ENCODE measurements at places on chromosomes 5 and 9.

DNA sequence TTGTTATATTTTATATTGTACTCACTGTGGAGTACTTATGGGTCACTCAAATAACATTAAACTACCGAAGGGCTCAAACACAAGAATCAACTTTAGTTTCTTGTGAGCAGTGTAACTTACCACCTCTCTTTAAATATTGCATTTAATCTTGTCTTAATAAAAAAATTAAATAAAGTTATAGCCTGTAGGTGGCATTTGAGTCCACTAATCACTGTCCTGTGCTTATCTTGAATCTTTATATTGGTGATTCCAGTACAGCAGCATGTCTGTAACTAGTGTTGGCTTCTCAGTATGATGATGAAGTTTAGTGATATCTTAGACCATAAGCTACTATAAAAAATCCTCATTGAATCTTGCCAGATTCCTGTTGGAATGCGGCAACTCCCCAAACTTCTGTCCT, 313.8 kb downstream of the FAM170A start:
- DNase-seq = peak; percentile 45

GRCh38 chr5:89372176-89372575, 489.2 kb upstream of the MEF2C start:
- no peak for DNase-seq

DNA sequence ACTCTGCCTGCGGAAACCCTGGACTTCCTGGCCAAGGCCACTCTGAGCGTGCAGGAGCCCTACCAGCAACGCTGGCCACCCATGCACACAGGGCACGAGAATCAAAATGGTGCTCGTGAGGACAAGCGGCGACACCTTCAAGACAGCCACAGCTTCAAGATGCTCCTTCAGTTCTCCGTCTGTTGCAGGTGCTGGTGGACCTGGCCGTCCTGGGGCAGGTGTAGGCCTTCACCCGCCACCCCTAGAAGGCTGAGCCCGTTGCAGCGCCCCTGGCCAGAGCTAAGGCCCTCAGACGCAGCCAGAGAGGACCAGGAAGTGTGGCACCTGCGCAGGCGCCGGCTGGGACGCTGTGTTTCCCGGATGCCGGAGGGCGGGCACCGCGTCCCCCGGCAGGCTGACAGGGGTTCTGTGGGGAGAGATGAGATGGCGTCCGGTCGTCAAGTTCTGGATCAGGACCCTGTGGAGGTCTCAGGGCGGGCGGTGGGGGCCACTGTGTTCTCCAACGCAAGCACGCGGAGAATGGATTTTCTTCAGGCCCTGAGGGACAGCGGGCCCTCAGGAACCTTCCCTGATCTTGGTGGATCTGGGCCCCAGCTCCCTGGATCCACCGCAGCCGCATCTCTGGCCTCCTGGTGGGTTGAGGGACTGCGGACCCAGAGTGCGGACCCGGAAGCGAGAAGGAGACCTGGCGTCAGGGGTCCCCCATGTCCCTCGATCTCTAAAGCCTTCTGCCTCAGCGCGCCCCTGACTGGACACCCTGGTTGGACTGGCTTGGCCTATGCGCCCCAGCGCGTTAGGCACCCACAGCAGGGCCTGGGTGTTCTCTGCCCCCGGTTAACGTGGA, 1770.8 kb upstream of the CDH9 start:
- no peak for DNase-seq

GRCh38 chr9:94065535-94065961, 18.7 kb upstream of the PTPDC1 start:
- DNase-seq = peak; percentile 69

- no peak for DNase-seq
These were observed 14.6 kb downstream of the PLEKHG4B start for GRCh38 chr5:106587-106986.

DNA sequence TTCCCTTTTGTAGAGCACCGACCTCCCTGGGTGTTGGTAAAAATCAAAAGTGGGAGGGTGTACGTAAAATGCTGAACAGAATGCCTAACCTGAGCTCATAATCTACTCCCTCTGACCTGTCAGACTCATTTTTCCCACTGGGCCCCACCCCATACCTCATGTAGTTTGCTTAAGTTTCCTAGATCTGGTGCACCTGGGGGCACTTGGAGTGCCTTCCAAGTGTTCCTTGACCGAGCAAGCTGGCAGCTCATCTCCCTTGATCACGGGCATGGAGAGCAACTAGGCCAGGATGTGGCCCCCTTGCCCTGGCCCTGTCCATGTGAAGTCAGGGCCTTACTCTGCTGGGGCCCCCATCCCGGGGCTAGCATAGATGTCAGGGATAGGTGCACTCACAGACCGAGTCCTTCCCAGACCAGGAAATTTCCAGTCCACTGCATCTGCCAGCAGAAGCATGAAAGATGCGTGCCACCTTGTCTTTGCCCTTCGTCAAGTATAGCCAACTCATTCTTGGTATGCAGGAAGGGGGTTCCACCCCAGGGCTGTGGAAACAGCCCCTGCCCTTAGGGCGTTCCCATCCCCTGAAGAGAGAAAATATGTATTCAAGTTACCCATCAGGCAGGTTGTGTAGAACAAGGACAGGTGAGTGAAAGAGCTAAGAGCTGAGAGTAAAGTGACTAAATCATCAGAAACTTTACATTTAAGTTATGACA, 41.9 kb downstream of the SLC22A5 start:
- no peak for DNase-seq

- no peak for DNase-seq
These were observed 5.0 kb upstream of the CXXC5 start for GRCh38 chr5:139642891-139643871.

GRCh38 chr5:102286476-102286875, 9.6 kb downstream of the SLCO4C1 start:
- DNase-seq = no peak

DNA sequence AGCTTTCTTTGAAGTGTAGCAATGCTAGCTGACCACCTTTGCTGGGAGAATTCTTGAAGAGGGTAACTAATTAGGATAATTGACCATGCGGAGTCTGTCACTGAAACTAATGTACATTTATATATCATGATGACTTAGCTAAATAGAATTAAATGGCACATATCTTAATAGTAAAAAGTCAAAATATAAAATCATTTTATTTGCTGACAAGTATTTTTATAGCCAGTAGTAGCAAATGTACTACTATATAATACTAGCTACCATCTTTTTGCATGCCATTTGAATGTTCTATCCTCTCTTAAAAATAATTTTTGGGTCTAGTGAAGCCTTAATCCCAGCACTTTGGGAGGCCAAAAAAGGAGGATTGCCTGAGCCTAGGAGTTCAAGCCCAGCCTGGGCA, 605.8 kb upstream of the COX7C start:
- no peak for DNase-seq

- no peak for DNase-seq
These were observed 21.4 kb downstream of the C5orf47 start for GRCh38 chr5:174010365-174010764.

- DNase-seq = no peak
These were observed 761.6 kb upstream of the SEMA6A start for GRCh38 chr5:117336208-117336607.

DNA sequence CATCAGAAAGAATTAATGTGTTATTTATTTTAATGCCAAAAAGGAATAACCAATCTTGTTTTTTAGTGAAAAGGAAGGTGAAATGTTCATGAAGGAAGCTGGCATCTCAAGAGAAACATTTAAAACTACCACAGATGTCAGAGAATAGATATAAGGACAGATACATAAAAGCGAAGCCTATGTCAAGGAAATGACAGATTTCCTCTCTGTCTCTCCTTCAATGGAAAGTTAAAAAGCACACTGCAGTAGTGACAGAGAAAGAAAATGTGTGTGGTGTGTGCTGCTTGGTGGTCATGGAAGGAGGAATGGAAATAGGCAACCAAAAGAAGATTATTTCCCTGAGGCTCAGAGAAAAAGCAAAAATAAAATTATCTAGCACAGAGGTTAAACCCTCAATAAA, 9.2 kb downstream of the WNT8A start:
- no peak for DNase-seq

DNA sequence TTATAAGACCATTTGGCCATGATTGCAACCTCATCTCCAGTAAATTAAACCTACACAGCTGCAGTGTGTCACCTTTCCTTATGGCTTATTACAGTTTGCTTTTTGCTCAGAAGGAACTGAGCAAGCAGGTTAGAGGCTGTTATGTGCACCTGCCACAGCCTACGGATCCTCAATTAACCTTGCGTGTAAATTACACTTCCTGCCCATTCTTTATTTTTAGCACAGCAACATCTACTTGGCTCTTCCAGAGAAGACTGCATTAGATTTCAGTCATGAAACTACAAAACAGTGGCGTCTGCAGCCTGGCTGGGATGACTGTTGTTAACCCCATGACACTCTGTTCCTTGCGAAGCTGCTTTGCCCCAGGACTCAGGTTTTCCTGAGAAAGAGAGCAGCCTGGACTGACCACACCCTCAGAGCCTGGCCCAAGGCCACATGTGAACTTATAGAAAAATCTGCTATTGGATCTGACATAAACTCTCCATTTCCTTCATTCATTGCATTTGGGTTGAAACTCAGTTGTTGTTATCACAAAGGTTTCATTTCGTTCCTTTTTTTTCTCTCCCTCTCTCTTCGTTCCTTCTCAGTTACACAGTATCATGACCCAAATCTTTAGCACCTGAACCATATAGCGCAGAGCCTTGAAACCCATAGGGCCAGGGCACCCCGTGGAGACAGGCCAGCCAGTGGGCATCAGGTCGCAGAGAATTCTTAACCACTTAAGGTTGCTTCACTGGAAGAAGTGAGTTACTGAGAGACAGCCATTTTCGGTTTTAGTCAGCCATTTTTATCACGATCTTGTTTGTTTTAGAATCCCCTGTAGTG, 138.6 kb downstream of the PALM2AKAP2 start:
- no peak for DNase-seq
